Activated CD4-positive, alpha-beta T cell treated with anti-CD3 and anti-CD28 coated beads, Interleukin-10, Interleukin-2, amounts not matched to agents 100 ng/mL and 50 ng/mL, durations not matched to agents 16 hours and 8 hours (primary cell): ENCODE measurements at places on chromosomes 2 and 18.
A peak's percentile ranks its signal among the peaks of the same experiment; 100 is the strongest.

DNA sequence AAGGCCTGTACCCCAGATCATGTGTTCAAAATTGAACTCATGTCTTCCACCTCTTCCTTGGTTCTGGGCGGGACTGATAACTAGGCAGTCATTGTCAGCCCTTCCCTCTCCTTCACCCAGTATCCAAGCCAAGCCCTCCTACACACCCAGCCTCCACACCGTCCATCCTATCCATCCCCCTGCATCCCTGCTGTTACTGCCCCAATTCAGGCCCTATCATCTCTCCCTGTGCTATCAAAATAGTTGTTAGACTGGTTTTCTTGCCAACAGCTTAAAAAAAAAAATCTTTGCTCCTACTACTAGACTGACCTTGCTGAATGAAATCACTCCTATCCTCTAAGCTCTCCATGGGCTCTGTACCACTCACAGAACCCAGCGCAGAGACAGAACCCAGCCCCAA is 32.8 kb downstream of the TGFA start:
- DNase-seq: no peak

DNA sequence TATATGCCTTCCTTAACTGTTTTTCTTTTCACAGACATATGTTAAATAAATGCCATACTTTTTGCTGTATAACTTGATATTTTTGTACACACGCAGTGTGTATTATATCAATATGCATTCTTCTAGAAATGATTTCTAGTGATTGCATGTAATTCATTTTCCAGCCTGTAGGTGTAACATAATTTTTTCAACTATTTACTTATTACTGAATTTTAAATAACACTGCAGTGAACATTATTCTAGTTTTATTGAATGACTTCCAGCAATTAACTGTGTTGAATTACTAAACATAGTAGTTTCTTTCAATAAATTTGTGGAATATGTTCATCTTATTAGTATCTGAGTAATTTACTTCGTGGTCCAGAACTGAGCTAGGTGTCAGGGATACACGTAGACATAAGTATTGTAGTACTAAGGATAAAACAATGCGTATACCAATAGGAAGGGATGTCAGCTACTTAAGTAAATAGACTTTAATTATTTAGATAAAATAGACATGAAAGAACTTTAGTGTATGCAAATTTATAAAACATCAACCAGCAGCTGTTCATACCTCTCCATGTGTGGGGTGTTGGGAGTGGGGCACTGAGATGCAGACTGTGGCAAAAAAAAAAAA is 28.0 kb downstream of the TANC1 start:
- DNase-seq: no peak

- DNase-seq: no peak
These were observed 118.8 kb upstream of the MAP2 start for GRCh38 chr2:209305026-209305425.

GRCh38 chr2:143545949-143546255 is 416.7 kb downstream of the ARHGAP15 start:
- DNase-seq: no peak

- DNase-seq: no peak
These were observed 683.0 kb downstream of the DSC3 start for GRCh38 chr18:30359521-30359920.

DNA sequence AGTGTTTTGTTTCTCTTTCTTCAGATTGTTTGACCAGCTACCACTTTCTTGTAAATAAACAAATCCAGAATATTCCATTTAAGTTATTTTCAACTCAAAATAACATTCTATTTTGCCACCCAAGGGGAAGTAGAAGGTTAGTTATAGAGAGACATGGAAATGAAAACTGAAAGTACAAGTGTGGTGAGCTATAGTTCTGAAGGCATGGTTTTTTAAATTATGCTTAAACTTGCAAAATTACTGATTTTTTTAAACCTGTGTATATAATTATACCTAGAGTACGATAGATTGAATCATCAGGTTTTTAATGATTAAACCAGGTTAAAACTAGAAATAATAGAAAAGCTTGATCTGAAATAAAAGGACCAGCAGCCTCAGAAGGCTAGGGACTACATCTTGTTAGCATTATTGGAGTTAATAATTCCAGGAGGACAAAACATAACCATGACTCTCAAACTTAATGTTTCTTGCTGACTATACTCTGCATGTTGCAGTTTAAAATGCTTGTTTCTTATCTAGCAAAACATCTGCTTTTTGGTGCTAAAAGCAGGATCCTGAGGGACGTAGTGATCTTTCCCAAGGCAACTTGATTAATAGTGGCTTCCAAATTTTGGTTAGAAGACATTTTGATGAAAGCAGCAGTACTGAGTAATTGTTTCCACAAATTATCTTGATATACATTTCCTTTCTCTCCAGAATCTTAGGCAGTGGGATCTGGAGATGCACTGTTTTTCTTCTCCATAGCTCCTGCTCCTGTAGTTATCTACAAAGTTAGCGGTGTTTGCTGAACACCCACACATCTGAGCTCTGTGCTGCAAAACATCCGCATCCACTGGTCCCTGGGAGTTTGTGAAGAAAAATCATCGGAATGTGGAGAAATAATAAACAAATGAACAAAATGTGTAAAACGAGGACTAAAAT is 327.2 kb upstream of the PKDCC start:
- DNase-seq: no peak

- no peak for DNase-seq
These were observed 226.9 kb upstream of the THSD7B start for GRCh38 chr2:136538489-136538888.

DNA sequence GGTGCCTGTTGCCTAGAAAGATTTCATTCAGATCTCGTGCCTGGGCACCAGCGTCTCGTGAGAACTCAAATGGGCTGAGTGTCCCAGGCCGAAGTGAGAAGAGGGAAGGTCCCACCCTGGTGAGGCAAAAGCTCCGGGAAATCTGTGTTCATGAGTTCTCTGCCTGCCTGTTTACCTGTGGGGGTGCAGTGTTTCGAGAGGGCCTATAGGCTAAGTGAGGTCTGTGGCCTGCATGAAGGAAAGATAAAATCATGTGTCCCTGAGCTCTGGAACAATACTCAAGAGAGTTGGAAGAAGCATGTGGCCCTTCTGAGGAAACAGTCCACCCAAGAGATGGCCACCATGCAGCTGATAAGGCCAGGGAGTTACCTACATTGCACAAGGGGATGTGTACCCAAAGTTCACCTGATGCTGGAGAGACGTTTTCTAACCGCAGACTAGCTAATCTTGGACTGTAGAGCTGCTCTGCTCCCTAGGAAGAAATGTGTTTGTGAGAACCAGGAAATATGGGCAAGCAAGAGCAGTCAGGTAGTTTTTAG is 63.5 kb upstream of the ST3GAL5 start:
- no peak for DNase-seq

DNA sequence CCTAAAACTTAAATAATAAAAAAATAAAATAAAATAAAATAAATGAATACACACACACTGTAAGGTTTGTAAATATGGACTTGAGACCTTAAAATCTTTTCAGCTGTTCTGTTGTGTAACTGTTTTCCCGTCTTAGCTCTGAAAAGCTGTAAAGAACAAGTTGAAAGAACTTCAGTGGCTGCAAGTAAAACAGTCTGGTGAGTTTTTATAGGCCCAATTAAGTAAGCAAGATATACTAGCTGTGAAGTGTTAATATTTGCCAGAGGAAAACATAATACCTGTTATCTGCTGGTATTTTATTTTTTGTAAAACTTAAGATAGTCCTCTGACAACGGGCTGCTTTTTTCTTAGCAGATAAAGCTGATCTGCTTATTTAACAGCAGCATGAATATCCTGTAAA is 176.9 kb upstream of the NRP2 start:
- no peak for DNase-seq

GRCh38 chr2:28153851-28154250 is 238.8 kb upstream of the FOSL2 start:
- DNase-seq: no peak

DNA sequence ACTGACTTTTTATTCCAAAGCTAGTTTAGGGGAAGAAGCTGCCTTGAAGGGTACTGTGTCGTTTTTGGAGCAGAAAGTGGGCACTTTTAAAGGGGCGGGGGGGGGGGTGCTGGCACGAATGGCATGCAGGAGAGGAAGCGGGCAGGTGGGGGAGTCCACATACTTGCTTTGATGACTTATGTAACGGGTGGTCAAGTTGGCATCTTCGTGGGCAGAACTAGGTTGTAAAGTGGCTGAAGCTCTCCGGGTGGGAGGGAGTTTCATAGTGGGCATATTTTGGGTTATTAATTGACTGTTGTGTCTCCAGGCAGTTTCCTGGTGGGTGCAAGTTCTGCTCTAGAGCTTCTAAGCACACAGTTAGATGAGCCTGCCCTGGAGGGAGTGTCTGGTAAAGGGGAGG is 19.9 kb downstream of the PCARE start:
- no peak for DNase-seq

DNA sequence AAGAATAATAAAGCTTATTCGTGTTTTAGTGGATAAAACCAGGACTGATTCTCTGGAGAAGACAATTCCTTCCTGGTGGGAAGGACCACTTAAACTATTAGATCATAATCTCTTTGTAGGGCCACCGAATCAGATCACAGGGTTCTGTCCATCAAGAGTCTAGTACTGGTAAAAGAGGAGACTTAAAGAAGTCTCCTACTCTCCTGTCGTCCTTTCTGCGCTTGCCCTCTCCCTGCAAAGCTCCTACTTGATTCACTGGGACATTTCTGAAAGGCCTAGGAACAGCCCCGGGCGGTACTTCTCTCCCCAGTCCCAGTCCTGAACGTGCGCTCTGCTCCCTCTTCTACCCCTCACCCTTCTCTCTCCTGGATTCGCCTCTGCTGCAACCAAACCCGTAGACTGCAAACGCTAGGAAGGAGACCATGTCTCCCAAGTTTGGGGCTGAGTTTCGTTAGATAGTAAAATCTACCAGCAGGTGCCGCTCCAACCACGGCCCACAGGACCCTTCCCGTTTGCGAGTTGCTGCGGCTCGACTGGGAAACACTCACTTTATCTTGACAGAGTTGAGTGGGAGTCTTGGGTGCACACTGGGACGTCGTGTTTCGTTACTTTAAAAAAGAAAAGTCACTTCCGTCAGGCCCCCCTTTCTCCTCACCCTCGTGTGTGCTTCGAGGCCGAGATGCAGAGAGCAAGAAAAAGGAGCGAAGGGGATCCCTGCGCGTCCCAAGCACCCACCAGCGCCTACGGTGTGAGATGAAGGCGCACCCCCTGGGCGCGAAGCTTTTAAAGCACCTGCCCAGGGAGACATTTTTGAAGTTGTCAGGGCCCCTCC is 923 bp downstream of the FIGLA start:
- peak; percentile 88 for DNase-seq

GRCh38 chr2:160165996-160166395 is 34.1 kb downstream of the ITGB6 start:
- DNase-seq: no peak

- DNase-seq: no peak
These were observed 42.2 kb downstream of the TAF4B start for GRCh38 chr18:26268454-26268853.

DNA sequence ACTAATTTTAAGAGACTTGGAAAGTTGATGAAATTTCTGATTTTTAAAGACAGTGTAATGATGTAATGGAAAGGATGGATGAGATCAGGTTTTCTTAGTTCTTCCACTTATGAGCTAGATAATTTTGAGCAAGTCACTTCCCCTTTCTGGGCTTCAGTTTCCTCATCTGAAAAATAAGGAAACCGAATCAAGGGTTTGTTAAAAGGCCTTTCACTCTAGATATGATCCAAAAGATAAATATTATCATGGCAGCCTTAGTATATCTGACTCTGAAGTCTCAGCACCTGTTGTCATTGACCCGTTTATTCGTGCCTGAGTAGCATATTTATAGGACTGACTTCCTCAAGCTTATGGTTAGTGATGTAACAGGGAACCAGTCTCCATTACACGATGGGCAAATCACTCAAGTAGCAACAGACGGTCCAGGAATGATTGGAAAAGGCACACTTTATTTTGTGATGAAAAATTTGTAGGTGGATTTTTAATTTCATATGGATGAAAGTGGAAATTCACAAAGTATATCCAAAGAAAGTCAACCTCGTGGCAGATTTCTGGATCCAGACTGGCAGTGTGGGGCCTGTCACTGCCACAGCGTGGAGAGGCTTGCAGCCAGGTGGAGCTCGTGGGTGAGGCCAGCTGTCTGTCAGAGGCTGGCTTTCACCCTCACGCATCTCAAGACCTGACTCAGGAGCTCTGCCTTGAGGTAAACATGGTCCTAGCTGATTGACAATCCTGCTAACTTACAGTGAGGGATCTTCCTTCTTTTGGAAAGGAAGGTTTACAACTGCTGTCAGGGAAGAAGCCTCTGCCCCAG is 137.9 kb upstream of the CXCR4 start:
- no peak for DNase-seq

GRCh38 chr2:221463241-221463896 is 108.7 kb downstream of the EPHA4 start:
- DNase-seq: no peak

DNA sequence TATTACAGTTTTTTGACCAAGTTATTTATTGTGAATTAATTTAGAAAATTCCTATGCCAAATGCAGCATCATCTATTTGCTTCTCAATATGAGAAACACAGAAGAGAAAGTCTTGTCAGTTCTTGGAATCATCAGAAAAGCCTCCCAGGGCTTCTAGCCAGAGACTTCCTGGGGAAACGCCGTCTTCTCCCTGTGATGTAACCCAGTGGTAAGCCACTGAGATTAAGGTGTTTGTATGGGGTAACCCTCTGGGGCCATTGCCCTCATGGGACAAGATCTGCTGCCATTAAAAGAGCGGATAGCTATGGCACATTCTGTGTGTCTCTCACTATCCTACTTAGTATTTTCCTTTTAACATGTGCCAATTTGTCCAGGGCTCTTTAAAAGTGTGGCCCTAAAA is 28.0 kb downstream of the ANKRD29 start:
- no peak for DNase-seq

DNA sequence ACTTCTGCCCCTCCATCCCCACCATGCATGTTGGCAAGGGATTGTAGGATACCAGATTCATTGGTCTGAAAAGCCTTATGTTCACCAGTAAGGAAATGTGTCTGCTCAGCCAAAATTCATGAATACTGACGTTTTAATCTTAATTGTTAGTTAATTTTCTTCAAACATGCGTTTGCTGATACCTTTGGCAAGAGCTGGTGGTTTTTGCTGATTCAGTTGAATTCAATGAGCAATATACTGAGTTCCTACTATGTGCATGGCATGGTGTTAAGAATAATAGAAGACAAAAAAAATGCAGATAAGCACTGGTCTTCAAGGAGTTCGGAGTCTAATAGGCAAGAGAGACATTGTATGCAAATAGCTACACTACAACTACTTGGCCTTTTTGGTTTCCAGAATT is 811.6 kb downstream of the BCL11A start:
- no peak for DNase-seq

DNA sequence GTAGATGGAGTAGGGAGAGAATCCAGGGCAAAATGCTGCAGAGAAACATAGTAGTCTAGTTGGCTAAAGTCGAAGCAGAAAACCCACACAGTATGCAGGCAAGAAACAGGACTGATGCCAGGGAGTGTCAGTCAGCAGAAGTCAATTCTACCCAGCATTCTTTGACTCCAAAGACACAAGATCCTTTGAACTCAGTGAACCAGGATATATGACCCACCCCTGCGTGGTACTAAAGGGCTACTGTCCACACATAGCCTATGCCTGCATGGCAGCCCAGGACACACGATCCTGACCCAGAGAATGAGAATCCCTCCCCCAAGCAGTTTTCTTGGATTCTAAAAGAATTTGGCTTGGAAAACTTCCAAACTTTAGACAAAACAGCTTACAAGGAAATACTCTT is 42.5 kb downstream of the ALK start:
- no peak for DNase-seq
